Kasumi-1 (cell line): ENCODE measurements at places on chromosomes 1 and 21.

GRCh38 chr21:15250384-15250783 lies 185.6 kb upstream of the NRIP1 start:
- no peak for DNase-seq

- DNase-seq, result peak; percentile 85
These were observed 7.6 kb upstream of the ERG start for GRCh38 chr21:38505654-38506523.

DNA sequence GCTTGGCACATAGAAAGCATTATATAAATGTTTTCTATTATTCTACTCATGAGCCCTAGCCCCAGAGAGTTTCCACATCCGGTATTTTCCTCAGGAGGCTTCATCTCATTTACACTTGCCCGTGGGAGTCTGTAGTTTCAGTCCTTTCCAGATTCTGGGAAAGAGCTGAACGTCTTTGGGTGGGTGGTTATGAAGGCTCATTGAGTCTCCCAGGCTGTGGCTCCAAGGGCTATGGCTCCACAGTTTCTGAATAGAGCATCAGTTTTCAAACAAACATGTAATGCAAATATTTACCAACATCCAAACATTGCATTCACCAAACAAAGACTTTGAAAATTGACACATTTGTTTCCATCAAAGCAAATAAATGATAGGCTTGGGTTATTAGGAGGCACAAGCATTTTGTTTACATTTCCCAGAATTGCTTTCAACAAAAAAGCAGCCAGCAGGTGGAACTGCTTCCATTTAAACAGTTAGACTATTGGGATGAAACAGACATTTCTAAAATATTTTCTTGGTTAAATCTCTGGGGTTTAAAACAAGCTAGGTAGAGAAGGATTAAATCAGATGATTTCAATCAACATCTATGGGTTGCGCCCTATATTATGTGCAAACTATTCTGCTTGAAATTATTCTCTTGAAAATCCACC lies 1.3 kb upstream of the LEMD1 start:
- DNase-seq, result no peak

- no peak for DNase-seq
These were observed 482 bp downstream of the TM2D1 start for GRCh38 chr1:61724506-61724812.

DNA sequence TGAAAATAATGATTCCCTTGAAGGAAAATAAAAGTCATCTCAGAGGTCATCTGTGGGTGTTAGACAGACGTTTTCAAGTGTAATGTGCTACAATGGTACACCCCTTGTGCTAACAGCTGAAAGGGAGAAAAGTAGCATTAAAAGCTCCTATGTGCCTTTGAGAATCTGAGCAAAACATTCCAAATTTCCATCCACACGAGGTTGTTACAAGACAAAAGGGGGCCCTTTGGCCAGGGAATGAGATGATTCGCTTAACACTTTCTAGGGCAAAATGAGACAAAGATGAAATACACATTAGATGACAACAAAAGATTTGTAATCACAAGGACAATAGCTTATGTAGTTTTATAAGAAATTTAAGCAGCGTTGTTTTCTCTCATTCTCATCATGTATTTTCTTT lies 303.6 kb downstream of the LMX1A start:
- no peak for DNase-seq

- DNase-seq, result no peak
These were observed 22.0 kb downstream of the PRKCZ start for GRCh38 chr1:2072109-2072806.

DNA sequence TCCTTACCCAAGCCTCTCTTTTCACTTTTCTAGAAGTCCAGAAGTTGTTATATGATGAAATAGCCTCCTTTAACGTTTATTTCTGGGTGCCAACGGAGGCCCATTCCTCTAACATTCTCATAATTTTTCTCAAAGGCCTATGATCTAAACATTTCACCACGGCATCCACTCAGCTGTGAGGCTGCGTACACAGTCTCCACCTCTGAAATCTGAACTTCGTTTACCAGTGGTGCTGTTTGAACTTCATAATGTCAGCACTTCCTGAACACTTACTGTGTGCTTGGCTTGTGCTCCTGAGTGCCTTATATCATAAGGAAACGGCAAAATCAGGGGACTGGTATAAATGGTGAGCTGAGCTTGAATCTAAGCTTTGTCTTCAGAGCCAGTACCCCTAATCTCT lies 12.0 kb upstream of the RBP7 start:
- DNase-seq, result no peak

DNA sequence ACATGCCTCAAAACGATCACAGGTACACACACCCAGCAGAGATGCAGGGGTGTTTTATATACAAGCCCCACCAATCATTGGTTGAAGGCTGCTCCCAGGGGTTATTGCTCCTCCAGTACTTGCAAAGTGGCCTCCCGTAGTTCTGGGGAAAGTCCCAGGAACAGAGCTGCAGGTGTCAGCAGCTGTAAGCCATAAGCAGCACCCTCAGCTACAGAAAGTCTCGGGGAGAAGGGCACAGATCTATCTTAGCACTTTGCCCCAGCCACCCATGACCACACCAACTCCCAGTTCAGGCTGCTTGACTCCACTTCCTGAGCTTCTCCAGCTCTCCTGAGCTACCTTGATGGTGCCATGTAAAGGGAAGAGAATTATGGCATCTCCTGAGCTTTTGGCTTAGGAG lies 222.7 kb upstream of the GJB5 start:
- no peak for DNase-seq
